Left renal cortex interstitium (tissue), 4 donors: ENCODE measurements at places on chromosomes 6 and 20.

DNA sequence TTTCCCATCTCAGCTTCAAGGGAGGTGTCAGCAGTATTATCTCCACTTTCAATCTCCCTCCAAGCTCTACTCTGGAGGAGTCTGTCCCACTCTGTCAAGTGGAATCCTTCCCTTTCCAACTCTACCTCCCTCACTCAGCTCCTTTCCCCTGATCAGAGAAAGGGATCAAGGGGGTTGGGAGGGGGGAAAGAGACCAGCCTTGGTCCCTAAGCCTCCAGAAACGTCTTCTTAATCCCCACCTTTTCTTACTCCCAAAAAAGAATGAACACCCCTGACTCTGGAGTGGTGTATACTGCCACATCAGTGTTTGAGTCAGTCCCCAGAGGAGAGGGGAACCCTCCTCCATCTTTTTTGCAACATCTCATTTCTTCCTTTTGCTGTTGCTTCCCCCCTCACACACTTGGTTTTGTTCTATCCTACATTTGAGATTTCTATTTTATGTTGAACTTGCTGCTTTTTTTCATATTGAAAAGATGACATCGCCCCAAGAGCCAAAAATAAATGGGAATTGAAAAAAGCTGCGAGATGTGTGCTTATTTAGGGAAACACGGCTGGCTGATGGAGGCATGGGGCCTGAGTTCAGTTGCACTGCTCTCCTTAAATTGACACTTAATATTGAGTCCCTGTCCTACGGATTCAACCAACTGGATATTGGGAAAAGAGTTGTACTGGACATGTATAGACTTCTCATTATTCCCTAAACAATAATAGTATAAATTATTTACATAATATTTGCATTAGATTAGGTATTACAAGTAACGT lies 4.9 kb downstream of the TUBB start:
- DNase-seq: no peak

DNA sequence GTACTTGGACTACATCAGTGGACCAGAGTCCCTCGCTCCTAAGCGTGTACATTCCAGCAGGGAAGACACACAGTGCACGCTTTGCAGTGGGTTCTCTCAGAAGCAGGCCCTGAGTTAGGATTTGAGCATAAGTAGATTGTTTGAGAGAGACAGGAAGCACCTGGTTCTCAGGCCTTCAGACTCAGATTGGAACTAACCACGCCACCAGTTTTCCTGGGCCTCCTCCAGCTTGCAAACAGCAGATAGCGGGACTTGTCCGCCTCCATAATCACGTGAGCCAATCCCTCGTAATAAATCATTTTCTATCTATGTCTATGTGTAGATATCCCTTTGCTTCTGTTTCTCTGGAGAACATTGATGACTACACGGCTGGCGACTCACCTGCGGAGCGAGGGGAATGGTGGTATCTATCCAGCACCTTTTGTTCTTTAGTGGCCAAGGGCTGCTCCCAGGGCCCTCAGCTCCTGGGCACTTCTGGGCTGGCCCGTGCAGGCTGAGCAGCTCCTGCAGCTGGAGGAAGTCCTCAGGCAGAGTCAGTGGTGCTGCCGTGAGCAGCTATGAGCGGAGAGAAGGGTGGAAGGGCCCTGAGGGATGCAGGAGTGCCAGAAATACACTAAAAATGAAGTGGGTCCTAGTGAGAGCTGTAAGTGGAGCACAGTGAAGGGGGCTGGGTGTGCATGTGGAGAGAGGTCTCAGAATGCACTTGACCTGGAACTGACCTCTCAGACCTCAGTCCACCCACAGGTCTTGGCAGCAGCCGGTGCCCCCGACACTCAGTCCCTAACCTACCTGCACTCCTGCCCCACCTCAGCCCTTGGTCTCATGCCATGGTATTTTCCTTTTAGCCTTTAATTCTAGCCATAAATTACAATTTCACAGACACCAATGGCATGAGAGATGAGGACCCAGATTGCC lies 76.9 kb downstream of the STK35 start:
- DNase-seq: no peak

- DNase-seq: no peak
Observed at GRCh38 chr6:129212081-129212480, 329.1 kb downstream of the LAMA2 start.

DNA sequence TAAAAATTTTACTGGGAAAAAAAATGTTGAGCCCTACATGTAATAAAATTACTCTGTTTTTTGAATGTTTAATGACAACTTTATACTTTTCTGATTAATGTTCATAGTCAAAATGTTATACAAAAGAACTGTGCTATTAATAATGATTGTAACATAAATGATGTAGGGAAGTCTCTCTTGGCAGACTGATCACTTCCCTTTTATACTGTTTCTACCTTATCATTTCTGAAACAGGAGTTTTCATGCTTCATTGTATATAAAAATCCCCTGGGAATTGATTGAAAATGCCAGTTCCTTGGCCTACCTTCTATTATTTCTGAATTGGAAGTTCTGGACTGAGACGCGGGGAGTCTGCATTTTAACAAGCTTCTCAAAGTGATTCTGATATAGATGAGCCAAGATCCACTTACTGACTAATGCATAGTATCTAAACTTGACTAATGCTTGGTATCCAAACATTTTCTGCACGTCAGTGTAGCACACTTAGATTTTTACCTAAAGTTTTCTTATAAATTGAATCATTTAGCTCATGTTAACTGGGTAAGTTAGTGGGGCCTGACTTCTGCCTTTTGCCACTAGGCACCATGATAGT lies 7.2 kb upstream of the HDAC2 start:
- DNase-seq: no peak

GRCh38 chr6:136344420-136344819 lies 54.8 kb upstream of the BCLAF1 start:
- DNase-seq: no peak

DNA sequence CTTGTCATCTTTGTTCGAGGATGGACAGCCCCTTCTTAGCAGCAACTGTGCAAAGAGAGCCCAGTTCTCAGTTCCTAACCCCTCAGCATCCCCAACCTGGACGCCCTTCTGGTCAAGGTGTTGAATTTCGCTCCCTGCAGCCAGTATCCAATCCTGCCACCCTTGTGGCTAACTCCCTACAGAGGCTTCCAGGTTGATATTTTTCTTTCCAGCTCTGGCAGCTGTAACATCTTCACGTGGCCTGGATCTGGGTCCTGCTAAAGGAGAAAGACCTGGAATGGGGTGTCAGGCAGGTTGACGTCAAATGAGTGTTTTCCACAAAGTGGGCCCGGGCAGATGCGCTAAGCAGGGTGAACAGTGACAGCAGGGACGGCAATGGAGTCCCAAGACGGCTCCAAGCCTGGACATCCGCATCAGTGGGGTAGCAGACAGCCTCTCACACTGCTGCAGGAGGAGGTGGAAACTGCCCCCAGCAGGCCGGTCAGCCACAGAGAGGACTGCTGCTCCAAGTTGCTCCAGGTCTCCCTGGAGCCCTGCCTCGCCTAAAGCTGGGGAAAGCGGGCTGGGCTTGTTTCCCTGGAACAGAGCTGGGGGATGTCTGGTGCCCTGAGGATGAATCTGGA lies 1.0 kb upstream of the YTHDF1 start:
- no peak for DNase-seq

DNA sequence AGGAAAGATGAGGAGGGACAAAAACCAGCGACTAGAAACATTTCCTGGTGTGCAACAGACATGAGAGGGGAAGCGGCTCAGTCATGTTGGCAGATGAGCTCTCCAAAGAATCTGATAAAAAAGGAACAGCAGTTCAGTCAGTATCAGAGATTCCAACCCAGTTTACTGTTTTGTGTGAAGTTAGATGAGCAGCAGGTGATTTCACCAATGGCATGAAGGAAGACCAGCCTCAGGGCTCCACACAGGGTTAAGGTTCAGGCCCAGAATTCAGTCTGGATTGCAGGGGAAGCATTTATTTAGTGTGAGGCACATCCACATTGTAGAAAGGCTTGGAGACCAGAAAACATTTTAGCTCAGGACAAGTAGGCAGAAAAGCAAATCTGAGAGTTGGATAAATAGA lies 317.8 kb downstream of the C6orf118 start:
- DNase-seq: no peak

- DNase-seq: no peak
Observed at GRCh38 chr20:5535125-5535756, 215.0 kb upstream of the SHLD1 start.

- DNase-seq: no peak
Observed at GRCh38 chr6:95120984-95121383, 456.4 kb upstream of the MANEA start.

GRCh38 chr6:23672737-23673136 lies 453.3 kb upstream of the NRSN1 start:
- DNase-seq: no peak

- DNase-seq: no peak
Observed at GRCh38 chr20:23721962-23722361, 28.8 kb downstream of the CST1 start.

- peak; percentile 72 for DNase-seq
Observed at GRCh38 chr6:16322666-16323312, 84.4 kb downstream of the GMPR start.

DNA sequence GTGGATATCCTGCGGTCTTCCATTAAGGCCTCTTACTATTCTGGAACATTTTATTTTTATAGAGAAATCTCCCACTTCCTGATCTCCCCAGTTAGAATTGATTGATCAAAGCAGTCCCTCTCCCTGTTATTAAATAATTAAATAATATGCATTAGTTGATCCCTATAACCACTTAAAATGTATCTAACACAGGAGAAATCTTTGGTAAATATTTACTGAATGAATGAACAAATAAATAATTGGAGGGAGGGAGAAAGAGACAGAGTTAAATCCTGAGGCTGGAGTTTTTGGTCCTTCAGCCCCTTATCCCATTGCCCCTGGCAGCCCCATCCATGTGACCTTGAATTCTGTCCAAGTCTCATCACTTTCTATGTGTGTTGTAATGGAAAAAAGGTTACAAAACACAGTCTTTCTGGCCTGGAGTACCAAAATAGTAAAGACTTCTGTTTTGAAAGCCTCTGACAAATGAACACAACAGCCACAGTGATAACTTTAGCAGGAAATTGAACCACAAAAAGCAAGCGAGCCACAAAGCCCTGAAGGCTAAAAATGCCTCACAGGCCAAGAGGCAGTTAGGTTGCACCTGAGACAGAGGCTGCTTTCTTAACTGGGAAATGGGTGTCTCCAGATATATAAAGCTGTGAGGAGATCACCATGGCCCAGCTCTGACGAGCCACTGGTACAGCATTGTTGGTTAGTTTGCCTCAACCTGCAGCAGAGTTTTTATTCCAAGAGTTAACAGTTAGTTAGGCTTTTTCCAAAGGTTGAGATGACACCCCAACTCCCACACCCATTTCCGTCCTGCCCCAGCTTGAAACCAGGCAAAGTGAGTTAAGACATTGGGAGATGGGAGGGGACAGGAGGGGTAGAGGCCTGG lies 11.3 kb downstream of the NT5E start:
- no peak for DNase-seq

DNA sequence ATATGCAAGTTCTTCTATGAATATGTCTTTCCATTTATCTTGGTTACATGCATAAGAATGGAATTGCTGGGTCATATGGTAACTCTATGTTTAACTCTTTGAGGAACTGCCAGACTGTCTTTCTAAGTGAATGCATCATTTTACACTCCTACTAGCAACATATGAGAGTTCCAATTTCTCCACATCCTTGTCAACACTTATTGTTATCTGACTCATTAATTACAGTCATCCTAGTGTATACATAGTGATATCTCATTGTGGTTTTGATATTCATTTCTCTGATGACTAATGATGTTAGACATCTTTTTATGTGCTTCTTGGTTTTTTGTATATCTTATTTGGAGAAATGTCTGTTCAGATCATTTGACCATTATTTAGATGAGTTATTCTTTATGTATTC lies 96.7 kb upstream of the LAMP5 start:
- DNase-seq: no peak

DNA sequence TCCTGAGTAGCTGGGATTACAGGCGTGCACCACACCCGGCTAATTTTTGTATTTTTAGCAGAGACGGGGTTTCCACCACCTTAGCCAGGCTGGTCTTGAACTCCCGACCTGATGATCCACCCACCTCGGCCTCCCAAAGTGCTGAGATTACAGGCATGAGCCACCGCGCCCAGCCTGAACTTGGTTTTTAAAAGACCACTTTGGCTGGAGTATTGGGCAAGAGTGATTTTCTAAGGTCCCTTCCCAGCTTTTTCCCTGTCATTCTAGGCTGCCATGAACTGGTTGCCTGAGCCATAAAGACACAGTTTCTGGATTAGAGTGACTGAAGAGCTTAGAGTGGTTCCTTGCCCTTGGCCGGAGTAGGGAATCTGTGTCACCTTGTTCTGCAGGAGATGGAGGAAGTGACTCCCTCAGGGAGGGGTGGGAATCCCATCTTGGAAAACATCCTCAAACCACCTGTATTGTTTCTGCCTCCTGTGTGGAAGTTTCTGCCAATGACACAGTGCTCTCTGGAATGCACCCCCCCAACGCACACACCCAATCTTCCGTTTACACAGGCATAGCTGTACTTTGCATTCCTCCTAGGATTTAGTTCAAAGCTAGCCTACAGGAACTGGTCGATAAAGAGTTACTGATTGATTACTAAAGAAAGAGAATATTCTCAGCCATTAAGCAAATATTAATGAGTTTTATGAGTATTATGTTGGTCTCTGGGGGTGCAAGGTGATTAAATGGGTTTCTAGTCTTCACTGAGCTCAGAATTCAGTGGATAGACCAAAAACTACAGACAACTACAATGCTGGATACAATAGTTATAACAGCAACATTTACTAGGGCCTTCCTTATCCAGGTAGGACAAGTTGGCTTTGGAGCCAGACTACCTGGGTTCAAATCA lies 18.2 kb downstream of the BCL2L1 start:
- no peak for DNase-seq

DNA sequence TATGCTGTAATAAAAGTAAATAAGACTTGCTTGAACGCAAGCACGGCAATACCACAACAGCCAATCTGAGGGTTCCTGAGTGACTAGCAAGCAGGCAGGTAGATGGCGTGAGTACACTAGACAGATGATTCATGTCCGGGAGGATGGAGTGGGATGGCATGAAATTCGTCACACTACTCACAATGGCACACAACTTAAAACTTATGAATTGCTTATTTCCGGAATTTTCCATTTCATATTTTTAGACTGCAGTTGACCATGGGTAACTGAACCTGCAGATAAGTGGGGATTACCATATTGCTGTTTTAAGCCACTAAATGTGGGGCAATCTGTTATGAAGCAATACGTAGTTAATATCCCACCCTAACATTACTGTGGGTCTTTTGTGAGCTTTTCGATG lies 93.6 kb upstream of the NFATC2 start:
- DNase-seq: no peak

DNA sequence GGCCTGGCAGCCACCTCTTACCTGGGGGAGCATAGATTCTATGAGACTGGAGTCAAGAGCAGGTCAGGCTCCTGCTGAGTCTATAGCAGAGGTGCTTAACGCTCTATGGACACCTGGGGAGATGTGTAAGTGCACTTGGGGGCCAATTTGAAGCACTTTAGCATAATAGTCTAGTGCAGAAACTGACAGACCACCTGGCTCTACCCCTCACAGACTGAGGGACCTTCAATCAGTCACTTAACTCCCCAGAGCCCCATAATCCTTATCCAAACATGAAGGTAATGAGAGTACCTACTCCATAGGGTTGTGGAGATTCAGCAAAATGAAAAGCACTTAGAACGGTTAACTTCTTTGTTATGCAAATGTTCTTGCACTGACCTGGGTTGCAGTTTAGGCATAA lies 87.3 kb upstream of the SLC22A16 start:
- no peak for DNase-seq
